ENCODE measurements at places on chromosomes 3 and 15.
A peak's percentile ranks its signal among the peaks of the same experiment; 100 is the strongest.

DNA sequence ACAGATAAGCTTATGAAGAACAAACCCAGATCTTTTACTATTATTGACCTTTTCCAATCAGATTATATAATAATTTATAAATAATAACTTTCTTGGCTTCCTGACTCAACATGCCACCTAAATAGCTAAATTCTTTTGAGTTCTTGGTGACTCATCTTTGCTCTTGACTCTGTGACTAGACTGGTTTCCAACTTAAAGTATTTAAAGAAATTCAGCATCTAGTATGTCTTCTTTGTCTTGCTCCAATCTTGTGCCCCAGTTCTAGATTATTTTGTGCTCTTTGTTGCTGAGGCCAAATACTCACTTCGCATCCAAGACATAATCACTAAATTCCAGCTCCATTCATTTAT is 483.2 kb upstream of the TBL1XR1 start:
- DNase-seq, result no peak

DNA sequence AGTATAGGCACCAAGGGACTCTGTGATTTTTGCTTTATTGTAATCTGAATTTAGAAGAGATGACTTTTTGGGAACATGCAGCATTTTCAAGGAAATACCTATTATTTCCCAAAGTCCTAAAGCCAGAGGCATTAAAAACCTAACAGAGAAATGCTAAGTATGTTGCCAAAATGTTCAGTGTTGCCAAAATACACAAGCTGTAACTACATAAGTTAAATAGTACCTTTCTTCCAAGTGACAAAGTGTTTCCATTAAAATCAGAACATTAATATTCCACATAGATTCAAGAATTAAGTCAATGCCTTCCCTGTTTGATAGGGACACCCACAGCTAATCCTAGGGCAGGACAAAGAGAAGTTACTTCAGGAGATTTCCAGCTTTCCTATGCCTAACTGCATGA is 42.0 kb downstream of the MKRN2 start:
- DNase-seq, result no peak

- peak; percentile 90 for DNase-seq
These were observed 26.7 kb downstream of the NRROS start for GRCh38 chr3:196666001-196666867.

GRCh38 chr3:131744765-131745164 is 242.0 kb upstream of the MRPL3 start:
- DNase-seq, result no peak

DNA sequence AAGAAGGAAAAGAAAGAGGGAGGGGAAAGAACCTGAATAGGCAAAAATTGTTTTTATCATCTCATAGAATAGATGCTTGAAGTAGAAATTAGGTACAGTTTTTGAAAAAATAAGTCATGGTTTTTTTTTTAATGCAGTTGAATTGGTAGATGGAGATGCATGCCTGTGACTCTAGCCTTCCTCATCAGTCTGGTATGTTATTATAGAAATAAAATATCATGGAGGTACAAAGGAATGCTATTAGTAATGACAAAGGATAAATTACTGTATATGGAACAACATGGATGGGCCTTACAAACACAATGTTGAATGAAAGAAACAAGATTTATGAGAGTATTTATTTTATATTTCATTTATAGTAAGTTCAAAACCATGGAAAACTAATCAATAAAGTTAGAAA is 162.4 kb upstream of the GALNT15 start:
- no peak for DNase-seq

DNA sequence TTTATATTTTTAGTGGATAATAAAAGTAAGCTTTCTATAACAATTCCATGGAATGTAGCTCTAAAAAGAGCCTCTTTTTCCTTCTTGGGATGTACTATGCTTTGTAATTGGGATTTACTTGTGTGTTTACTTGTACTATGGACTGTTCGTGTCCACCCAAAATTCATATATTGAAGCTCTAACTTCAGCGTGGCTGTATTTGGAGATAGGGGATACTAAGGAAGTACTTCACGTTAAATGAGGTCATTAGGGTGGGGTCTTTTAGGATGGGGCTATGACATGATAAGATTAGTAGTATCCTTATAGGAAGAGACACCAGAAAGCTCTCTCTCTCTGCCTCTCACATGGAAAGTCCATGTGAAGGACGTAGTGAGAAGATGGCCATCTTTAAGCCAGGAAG is 64.9 kb downstream of the P3H2 start:
- DNase-seq, result no peak

DNA sequence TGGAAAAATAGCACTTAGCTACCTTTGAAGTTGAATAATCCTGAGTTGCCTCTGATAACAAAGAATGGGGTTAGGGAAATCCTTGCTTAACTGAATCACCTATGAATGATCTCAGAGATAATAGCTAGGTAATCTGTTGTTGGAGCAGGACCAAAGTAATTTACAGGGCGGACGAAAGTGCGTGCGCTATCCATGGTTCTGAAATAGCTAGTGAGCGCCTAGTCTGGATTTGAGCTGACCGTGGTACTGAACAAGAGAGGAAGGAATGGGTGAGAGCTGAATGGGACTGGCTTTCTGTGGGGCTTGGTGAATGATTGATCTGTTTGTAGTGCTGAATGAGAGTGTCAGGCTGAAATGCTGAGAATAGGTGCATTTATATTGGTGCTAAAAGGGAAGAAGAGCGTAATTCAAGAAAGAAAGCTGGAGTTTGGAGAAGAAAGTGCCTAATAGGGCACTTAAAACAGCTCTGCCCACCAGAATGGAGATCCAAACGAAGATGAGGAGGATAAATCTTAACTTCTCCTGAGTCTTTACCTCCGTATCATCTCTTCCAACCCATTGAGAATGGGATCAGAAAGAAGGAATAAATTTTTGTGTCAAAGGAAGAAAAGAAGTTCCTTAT is 10.1 kb downstream of the SCN10A start:
- peak; percentile 21 for DNase-seq

- DNase-seq, result no peak
These were observed 420.6 kb downstream of the RBMS3 start for GRCh38 chr3:29701326-29701983.

GRCh38 chr15:71542836-71543235 is 267.5 kb upstream of the NR2E3 start:
- no peak for DNase-seq

DNA sequence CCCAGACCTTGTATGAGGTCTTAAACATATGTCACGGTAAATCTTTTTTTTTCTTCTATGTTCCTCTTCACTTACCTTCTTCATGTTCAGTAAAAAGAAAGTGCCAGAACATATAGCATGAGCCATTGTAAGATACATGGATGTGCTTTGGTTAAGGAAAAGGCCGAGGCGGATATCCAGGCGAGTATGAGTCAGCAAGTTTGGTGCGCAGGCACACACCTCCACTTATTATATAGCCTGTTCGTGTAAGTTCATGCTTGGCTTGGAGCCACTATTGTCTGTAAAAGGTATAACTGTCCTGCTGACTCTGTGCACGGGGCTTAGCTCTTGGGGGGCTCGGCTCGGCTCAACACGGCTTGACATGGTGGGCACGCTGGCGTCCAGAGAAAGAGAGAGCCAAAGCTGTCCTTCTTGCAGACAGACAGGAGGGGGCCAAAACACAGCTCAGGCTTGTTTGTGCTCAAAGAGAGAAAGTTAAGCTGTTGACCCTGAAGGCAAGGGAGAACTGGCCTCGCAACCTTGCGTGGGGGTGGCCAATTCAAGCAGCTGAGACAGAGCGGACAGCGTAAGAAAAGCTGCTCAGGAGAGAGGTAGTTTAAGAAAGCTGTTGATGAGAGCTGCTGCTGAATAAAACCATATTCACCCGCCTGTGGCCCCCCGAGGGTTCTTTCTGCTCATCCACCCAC is 251.2 kb downstream of the SLC9A9 start:
- no peak for DNase-seq

- no peak for DNase-seq
These were observed 61.5 kb upstream of the CRBN start for GRCh38 chr3:3240986-3241385.

DNA sequence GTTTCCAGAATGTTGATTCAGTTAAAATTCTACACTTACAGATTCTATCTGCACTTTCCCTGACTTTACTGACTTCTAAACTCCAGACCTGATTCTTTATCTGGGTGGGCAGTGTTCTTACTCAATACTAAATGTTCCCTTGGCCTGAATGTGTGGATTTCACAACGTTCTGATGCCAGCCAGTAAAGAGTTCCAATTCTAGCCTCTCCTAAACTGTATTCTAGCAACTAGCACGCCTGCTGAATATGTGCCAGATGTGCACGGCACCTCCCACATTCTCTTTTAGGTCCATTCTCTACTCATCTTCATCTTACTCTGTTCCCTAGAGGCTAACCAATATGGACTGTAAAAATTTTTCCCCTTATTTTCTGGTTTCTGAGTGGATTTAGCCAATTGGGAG is 479.5 kb upstream of the AGTR1 start:
- no peak for DNase-seq

GRCh38 chr15:55770806-55771205 is 27.9 kb upstream of the PRTG start:
- DNase-seq, result no peak

GRCh38 chr3:45572755-45573154 is 21.8 kb upstream of the LIMD1 start:
- no peak for DNase-seq

- DNase-seq, result no peak
These were observed 140.8 kb downstream of the SMAD6 start for GRCh38 chr15:66842710-66843441.

DNA sequence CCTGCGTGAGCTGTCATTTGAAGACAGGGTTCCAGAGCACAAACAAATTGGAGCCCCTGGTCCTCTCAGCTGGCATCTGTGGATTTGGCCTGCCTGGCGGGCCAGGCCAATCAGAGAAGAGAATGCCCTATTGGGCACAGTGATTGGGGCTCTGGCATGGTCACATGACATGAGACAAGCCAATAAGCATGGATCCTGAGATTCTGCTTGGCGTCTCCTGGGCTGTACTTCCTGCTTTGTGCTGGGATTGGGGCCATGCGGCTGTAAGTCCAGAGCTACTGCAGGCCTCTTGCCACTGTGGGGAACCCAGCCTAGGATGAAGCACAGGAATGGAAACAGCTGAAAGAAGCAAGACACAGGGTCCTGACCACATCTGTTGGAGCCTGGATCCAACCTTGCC is 121.4 kb downstream of the FBLN2 start:
- no peak for DNase-seq

DNA sequence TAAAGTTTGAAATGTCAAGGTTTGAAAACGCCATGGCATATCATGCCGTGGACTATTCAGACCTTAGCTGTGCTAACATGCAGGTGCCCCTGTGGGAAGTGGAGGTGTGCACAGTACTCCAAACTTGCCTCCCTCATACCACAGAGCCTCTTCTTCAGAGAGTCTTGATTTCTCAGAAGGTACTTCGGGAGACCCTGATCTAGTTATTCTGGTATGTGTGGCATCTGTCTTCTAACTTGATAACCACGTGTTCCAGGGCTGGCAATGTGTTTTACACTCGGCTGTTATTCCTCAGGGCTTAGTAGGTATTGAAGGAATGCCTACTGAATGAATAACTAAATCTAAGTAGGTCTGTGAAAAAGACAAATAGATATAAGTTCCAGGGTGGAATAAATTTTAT is 309.9 kb downstream of the CLSTN2 start:
- no peak for DNase-seq

- no peak for DNase-seq
These were observed 35.9 kb downstream of the CTXND1 start for GRCh38 chr15:80216141-80216540.

DNA sequence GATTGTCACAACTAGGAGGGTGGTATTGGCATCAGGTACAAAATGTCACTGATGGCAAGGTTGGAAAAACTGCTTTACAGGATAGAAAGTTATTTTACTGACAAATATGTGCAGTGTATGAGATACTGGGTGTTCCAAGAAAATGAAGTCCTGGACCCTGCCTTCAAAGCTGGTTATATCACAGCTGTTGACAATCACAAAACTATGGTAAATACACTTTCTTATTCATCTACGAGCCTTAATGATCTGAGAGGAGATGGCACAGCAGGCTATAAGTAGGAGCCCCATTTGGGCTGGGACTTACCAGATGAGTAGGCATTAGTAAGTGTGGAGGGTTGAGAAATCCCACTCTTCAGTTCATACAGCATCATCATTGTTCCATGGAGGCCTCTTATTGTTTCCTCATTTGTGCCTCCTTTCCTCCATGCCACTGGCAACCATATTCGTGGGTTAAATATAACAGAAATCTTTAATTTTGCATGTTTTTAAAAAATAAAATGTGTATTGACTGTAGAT is 66.9 kb downstream of the CMTM8 start:
- DNase-seq, result no peak

DNA sequence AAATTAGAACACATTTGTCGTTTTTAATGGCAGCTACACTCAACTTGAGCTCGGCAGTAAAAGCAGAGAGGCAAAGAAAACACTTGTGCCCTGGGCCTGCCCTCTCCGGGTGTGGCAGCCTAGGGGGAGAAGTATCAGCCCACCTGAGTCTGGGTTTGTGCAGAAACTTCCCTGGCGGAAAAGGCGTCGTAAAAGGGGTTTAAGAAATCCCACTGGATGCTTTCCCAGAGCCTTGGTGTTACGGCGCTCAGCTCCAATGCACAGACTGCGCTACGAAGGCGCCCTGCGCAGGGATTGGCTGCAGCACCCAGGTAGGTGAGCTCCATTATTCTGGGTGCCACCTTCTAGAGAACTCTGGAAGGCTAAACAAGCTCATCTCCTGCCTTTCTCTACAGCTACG is 461.5 kb upstream of the NR2F2 start:
- DNase-seq, result no peak

GRCh38 chr15:77895742-77896141 is 181.8 kb downstream of the TBC1D2B start:
- no peak for DNase-seq

- no peak for DNase-seq
These were observed 166.4 kb downstream of the CADPS start for GRCh38 chr3:62708638-62709373.

DNA sequence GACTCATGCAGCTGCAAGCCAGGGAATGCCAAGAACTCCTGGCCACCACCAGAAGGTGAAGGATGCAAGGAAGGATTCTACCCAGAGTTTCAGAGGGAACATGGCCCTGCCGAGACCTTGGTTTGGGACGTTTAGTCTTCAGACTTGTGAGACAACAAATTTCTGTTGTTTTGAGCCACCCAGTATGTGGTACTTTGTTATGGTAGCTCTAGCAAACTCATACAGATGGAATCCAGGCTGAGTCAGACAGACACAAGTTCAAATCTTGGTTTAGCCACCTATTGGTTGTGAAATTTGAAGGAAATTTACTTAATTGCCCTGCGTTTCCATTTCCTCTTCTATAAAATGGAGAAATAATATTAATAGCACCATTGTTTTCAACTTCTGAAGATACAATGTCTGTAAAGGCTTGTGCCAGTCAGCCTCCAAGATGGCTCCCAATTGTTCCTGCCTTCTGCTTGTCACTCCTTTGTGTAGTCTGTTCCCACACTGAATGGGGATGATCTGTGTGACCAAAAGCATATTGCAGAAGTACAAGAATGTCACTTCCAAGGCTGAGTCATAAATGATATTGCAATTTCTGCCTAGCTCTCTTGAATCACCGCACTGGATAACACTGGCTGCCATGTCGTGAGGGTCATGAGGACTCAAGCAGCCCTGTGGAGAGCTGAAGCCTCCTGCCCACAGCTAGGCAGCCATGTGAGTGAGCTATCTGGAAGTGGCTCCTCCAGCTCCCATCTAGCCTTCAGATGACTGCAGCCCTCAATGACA is 223.5 kb upstream of the PROK2 start:
- no peak for DNase-seq

All from NCI-H2081 (cell line).